ENCODE measurements at places on chromosomes 11 and 22. TPM values are rescaled to one million over a fixed set of nuclear protein-coding genes. Genes with fewer than 3 reads are reported as not detected.

Gene OR5AL1
- total RNA-seq: not detected

Gene DKK3
- 143 TPM for total RNA-seq

Gene THY1
- total RNA-seq: 0.65 TPM

Gene MMP7
- 0.57 TPM for total RNA-seq

Gene PANX2
- total RNA-seq: 1.7 TPM

Gene SCGB1A1
- total RNA-seq: not detected

All from thoracic aorta endothelial cell (primary cell).